ENCODE measurements at places on chromosomes 5 and 9.

GRCh38 chr9:34512131-34513078 lies 10.4 kb downstream of the ENHO start:
- peak; percentile 70 for ATAC-seq

DNA sequence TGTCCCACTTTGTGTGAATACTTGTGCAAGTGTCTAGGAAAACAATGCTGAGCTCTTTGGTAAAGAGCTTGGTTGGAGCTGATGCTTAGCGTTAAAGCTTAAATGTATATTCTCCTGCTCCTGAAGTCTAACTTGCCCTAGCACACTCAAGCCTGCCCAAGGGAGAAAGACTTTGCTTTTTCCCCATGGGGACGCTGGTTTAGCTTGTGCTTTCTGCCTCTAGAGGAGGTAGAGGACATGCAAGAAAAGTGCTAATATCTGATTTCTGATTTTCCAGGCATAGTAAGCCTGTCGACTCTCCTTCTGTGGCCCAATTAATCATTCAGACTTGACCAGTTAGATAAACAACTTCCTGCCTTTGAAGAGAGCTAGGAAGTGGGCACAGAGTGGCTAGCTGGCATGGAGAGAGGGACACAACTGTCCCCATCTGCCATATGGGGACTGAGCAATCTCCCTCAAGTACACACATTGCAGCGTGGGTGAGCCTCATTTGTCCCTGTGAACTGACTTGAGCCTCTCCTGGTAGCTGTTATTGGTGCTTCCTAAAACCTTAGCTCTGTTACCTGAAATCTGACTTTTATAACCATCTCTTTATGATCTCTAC lies 348.4 kb downstream of the BRINP1 start:
- ATAC-seq = no peak

GRCh38 chr5:143677403-143677802 lies 134.6 kb upstream of the HMHB1 start:
- no peak for ATAC-seq

DNA sequence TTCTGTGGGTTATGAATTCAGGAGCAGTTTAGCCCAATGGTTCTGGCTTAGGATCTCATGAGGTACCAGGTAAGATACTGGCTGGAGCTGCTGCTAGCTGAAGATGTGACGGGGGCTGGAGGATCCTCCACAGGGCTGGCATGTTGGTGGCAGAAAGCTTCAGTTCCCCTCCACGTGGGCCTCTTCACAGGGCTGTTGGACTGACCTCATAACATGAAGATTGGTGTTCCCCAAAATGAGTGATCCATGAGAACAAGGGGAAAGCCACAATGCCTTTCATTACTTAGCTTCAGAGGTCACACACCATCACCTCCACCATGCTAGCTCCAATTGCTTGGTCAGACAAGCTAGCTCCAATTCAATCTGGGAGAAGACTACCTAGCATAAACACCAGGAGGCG lies 8.5 kb upstream of the S100Z start:
- ATAC-seq = no peak

GRCh38 chr9:78713614-78714405 lies 416.9 kb downstream of the PSAT1 start:
- no peak for ATAC-seq

DNA sequence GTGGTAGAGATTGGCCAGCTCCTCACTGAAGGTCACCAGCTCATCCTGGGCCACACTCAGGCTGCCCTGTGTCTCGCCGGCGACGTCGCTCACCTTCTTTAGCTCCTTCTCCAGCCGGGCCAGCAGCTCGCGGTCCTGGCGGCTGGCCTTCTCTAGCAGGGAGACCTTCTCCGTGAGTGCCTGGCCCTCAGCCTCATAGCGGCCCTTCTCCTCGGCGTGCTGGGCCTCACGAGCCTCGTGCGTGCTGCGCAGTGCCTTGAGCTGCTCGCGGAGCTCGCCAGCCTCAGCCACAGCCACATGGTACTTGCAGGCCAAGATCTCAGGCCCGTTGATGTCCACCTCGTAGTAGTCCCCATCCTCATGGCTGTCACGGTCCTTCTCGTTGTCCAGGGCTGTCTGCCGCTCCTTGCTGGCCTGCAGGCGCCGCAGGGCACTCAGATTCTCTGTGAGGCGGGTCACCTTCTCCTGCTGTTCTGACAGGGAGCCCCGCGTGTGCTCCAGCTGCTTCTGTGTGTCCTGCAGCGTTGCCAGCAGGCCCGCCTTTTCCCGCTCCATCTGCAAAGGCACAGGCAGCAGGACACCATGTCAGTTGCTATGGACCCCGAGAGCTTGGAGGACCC lies 45.5 kb downstream of the BICD2 start:
- no peak for ATAC-seq

- no peak for ATAC-seq
Observed at GRCh38 chr5:142486020-142486419, 161.2 kb upstream of the SPRY4 start.

GRCh38 chr5:175385691-175386362 lies 58.2 kb downstream of the DRD1 start:
- peak; percentile 31 for ATAC-seq

DNA sequence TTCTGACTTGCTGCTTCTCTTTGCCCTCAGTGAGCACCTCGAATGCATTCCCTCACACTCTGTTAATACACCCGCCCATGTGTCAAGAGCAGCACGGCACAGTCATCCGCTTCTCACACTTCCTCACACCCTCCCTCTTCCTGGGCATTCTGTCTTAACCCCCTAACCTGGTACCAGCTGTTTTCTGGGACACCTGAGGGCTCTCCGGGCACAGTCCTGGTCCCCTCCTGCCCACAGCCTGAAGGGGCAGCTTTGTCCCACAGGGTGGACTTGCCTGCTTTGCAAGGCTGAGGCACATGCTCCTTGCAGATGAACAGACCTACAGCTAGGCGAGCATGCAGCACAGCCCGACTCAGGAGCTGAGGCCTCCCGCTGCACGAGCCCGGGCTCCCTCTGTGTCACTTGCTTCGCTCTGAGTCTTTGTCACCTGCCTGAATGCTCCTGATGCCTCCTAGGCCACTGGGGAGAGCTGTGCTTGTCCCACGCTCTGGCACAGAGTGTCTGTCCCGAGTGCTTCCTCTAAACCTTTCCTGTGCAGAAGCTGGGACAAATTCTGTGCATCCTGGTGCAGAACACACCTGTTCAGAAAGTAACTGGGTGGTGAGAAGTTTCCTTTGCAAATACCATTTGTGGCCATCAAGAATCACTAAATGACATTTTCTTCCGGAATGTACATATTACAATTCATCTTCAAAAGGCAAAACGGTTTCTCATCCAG lies 47.8 kb downstream of the AHRR start:
- ATAC-seq = no peak

DNA sequence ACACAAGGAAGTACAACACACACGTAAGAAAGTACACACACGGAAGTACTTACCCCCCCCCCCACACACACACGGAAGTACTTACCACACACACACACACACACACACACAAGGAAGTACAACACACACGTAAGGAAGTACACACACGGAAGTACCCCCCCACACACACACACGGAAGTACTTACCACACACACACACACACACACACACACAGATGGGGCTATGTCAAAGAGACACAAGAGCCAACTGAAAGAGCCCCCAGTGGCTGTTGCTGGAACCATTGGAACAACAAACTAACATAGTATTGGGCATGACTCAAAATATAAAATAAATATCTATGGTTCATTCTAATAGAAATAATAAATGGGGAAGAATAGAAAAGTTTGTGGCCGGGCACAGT lies 4.9 kb upstream of the MAPK9 start:
- ATAC-seq = no peak

DNA sequence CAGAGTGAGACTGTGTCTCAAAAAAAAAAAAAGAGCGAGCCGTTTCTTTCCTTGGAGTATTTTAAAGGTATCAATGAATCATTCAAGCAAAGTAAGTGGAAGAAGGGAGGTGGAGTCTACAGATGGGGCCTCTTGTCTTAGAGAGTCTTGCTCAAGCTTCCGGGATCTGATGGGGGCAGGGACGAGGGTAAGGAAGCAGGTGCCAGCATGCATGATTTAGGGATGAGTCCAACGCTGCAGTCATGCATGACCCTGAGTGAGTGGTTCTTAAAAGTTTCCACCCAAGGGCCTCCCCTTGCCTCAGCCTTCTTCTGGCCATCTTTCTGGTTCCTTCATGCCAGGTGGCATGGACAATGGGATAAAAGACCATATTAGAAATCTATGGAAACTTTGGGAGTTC lies 79.6 kb downstream of the MYO10 start:
- no peak for ATAC-seq

DNA sequence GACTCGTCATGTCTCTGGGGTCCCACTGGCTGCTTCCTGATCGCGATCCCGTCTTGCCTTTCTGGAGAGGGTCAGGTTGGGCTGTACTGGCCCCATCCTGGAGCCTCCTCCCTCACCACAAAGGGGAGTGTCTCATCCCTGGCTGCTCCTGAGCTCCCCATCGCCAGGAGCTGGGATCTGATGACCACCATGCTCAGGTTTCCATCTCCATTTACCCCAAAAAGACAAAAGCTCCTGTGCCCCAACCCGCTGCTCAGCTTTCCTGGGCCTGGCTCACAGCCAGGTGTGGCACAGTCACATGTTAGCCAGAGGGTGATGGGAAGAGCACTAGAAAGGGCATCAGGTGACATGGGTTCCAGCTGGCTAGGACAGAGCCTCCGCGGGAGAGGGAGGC lies 47.3 kb upstream of the CDKN2AIPNL start:
- no peak for ATAC-seq

- ATAC-seq = no peak
Observed at GRCh38 chr9:136764301-136764891, at the start of gene LCN15. TSS of gene LCN15 (minus strand) at chr9:136764518. CDS start at chr9:136764488, 30 bp downstream.

GRCh38 chr5:73906277-73906676 lies 280.3 kb downstream of the ARHGEF28 start:
- no peak for ATAC-seq

- ATAC-seq = no peak
Observed at GRCh38 chr5:44236040-44236439, 153.2 kb downstream of the FGF10 start.

DNA sequence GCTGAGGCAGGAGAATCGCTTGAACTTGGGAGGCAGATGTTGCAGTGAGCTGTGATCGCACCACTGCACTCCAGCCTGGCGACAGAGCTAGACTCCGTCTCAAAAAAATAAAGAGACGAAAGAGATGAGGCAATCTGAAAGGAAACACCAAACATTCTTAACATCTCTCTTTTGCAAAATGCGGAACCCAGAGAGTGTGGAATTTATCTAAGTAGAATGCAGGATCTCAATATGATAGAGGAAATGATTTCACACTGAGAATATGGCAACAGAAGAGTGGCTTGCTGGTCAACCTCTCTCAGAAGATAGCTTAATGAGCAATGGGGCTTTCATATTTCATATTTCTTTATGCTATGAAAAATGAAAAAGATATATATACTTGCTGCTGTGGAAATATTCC lies 33.4 kb upstream of the PCA3 start:
- no peak for ATAC-seq

GRCh38 chr5:59547731-59548130 lies 345.8 kb downstream of the PDE4D start:
- ATAC-seq = no peak

GRCh38 chr9:109640580-109641371 lies 139.2 kb upstream of the PALM2AKAP2 start:
- peak; percentile 83 for ATAC-seq

DNA sequence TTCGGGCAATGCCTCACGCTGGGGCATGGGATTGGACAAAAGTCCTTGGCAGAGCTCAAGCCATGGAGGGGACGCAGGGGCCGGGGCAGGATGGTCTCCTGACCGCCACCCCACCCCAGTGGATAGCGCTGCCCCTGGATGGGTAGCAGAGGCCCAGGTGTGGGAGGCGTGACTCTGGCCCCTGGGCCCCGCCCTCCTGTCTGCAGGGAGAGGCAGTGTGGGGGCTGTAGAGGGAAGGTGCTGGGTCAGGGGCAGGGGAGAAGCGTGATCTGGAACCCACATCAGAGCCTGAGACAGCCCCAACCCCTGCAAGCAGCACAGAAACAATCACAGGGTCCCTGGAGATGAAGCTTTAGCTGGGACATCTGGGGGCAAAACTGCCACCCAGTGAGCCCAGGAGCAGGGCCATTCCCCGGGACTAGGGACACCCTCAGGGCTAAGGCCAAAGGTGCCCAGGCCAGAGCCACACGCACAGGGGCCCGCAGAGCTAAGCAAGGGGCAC lies 36.2 kb downstream of the NACC2 start:
- ATAC-seq = no peak

- peak; percentile 72 for ATAC-seq
Observed at GRCh38 chr5:145697251-145697990, 137.7 kb downstream of the PRELID2 start.

DNA sequence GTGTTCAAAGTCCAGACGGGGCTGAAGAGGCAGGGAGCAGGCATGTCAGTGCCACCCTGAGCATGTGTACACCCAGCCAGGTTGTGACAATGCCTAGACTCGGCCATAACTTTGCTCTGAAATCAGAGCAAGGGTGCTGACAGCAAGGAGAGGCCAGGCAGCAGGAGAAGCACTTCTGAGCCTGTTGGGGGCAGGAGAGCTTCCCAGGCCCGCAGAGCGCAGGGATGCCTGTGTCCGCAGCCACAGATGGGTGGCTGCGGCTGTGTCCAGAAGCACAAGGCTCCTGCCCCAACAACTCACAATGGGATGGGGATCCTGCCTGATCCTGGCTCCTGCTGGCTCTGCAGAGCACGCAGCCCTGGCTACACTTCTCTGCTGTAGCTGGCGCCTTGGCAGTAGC lies 373.9 kb downstream of the CHSY3 start:
- ATAC-seq = no peak

DNA sequence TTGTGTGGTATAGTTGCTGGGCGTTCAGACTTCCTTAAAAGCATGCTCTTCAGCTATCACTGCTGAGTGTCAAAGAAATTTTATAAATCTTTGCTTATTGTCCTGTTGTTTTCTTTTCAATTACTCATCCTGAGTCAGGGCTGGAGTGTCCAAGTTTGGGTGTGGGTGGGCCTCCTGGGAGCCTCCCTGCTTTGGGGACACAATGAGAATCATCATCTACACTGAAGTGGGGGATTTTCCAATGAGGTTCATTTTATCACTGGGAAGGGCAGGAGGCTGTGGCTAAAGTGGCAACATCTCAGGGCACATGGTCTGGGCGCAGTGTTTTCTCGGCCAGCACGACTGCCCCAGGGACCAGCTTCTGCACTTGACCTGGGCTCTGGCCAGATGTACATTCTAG lies 19.5 kb downstream of the GFPT2 start:
- no peak for ATAC-seq

DNA sequence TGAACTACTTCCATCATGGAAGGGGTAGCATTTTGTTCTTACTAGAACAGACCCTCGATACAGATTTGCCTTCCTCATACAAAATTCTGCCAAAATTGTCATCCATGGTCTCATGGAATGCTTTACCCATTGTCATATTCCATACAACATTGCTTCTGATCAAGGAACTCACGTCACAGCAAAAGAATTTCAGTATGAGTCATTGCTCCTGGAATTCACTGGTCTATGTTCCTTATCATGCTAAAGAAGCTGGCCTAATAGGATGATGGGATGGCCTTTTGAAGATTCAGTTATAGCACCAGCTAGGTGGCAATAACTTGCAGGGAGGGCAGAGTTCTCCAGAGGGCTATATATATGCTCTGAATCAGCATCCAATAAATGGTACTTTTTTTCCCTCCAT lies 18.2 kb upstream of the FNIP1 start:
- peak; percentile 36 for ATAC-seq

DNA sequence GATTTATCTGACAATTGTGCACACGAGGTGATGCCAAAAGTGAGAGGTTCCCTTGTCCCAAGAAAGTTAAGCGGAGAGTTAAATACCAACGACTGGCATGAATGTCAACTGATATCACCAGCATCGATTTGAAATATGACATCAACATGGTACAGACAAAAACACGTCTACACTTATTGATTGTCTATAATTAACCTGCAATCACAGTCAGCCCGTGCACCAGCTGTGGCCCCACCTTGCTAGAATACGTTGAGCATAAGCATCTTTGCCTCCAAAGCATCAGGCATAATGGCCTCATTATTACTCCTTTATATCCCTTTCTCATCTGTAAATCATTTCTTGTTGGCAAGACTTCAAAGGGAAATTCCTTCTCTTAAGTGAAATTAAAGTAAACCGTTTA lies 625.4 kb downstream of the IRX1 start:
- ATAC-seq = peak; percentile 41
